RPMI7951 (cell line): ENCODE measurements at places on chromosomes 12 and 14.
A peak's percentile ranks its signal among the peaks of the same experiment; 100 is the strongest.

- no peak for DNase-seq
Observed at GRCh38 chr12:56804684-56805083, 41.6 kb downstream of the HSD17B6 start.

DNA sequence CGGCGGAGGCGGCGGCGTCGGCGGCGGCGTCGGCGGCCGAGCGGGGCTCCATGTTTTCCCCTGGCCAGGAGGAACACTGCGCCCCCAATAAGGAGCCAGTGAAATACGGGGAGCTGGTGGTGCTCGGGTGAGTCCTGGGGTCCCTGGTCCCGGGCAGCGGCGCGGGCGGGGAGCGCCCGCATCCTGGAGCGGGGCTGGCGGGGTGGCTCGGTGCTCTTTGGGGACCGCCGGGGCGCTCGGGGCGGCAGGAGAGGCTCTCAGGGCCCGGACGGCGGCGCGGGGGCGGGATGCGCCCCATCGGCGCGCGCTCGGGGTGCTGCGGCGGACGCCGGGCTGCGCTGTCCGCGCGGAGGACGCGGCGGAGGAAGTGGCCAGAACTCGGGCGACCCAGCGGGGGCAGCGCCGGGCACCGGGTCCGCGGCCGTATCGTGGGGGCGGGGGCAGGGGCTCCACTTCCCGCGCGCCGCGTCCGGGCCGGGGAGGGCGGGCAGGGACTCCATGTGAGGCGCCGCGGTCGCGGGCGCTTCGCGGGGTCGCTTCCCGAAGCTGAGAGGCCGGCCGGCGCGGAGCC lies 485 bp downstream of the PELI2 start:
- DNase-seq, result peak; percentile 3

GRCh38 chr12:128684352-128684751 lies 139.4 kb downstream of the SLC15A4 start:
- DNase-seq, result no peak

GRCh38 chr12:30806989-30807694 lies 52.4 kb upstream of the CAPRIN2 start:
- DNase-seq, result peak; percentile 71

GRCh38 chr12:39581592-39581991 lies 38.0 kb downstream of the ABCD2 start:
- peak; percentile 7 for DNase-seq

GRCh38 chr14:56195704-56196103 lies 77.5 kb downstream of the PELI2 start:
- DNase-seq, result peak; percentile 85

DNA sequence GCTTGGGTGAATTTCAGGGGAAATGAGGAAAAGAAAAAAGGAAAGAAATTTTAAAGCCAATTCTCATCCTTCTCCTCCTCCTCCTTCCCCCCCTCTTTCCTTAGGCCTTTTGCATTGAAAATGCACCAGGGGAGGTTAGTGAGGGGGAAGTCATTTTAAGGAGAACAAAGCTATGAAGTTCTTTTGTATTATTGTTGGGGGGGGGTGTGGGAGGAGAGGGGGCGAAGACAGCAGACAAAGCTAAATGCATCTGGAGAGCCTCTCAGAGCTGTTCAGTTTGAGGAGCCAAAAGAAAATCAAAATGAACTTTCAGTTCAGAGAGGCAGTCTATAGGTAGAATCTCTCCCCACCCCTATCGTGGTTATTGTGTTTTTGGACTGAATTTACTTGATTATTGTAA lies 1.9 kb downstream of the HOXC4 start:
- no peak for DNase-seq

- DNase-seq, result no peak
Observed at GRCh38 chr12:65938807-65939206, 114.5 kb downstream of the HMGA2 start.

DNA sequence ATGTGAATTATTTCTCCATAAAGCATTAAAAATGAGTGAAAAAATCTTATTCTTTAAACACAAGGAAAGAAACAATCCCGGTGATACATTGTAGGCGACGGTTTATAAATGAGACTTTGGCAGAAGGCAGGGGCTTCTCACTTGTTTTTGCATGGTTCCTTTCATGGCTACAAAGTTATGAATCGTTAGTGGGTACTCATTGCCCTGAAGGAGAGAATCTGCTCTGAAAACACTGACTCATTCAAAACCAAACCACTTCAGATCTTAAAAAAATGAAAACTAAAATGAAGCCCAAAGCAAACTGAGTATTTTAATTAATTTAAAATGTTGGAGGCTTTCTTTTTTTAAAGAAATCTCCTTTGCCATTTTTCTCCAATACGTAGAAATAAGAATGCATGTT lies 41.4 kb upstream of the AMIGO2 start:
- peak; percentile 82 for DNase-seq

DNA sequence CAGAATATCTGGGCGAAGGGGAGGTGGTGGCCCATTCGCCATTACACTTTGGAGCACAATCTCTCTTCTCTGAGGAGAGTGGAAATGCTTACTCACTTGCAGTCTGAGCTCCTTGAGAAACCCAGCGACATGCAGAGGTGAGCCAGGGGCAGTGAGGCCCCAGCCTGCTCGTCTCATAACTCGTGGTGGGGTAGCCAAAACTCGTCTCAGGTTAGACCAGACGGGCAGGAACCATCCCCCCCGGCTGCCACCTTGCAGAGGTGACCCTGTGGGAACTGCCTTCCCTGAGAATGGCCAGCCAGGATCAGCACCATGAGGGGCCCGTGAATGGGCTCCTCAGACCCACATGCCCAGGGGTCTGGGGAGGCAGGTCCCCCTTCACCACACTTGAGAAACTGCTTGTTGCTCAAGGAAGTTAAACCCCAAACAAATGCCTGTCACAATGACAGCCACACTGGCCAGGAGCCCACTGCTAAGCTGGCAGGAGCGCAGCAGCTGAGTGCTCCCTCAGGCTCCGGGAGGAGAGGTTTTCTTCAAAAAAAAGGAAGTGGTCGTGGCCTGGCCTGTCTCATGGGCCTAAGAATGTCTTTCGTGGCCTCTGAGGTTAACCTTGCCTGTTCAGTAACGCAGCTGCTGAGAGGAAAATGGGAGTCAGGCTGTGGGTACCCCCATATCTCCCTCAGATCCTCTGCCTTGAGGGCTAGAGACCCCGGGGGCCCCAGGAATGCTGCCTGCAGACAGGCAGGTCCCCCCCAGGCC lies 9.2 kb upstream of the ALDH2 start:
- peak; percentile 79 for DNase-seq

DNA sequence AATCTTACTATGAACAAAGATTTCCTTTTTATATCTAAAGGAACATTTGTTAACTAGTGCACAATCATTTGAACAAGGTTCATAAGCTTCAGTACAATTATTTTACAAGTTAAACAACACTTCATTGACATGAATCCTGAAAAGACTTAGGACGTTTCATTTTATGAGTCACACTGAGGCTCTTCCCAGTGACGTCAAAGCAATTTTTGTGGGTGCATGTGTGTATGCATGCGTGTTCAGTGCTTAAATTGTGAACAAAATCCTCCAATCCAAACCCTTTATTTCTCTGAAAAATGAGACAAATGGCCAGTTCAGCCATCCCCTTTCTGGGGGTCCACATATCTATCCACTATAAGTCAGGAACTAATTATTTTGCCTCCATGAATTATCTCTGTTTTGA lies 2.9 kb downstream of the LMNTD1 start:
- peak; percentile 72 for DNase-seq

- DNase-seq, result no peak
Observed at GRCh38 chr12:128859311-128859710, 6.0 kb downstream of the GLT1D1 start.

GRCh38 chr14:55238019-55238680 lies 33.1 kb upstream of the FBXO34 start:
- peak; percentile 62 for DNase-seq

- DNase-seq, result no peak
Observed at GRCh38 chr14:53893374-53893773, 63.3 kb downstream of the BMP4 start.

- no peak for DNase-seq
Observed at GRCh38 chr14:60553808-60554207, 44.9 kb downstream of the SIX6 start.

GRCh38 chr12:48800971-48801370 lies 12.1 kb upstream of the ADCY6 start:
- no peak for DNase-seq

DNA sequence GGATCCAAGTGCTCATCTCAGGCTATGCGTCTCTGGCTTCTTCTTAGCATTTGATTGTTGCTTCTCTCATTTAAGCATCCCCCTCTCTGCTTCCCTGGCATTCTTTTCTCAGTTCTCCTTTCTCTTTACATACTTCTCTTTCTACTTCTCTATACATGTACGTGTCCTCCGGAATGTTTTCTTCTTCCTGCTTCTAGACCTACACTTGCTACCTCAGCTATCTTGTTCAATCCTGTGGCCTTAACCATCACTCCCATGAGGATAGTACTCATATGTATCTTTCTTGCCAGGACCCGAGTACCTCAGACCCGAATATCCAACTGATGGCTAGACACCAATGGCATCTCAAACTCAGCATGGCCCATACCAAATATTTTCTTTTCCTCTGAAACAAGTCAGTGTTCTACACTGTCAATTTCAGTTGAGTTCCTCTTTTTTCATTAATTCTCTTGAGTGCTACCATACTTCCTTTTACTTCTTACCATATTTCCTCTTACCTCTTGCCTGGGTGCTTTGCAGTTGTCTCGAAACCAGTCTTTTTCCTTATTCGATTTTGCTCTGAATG lies 115.1 kb upstream of the SLC38A2 start:
- no peak for DNase-seq

- no peak for DNase-seq
Observed at GRCh38 chr14:34235643-34236300, 226.3 kb downstream of the SPTSSA start.

DNA sequence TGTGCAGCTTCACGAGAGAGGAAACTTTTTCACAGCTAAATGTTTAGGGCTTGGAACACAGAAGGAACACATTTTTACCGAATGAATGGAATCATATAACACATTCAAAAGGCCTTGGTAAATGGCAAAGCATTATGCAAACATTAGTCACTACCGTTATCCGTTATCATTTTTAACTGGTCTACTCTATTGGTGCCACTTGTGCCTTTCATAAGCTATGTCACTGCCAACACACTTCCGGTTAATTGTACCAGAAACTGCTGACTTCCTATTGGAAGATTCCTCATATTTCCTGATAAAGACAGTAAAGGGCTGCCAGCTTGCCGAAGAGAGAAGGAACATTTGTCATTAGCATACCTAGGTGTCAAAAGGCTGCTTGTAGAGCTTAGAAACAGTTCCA lies 169.2 kb downstream of the APAF1 start:
- DNase-seq, result peak; percentile 5

DNA sequence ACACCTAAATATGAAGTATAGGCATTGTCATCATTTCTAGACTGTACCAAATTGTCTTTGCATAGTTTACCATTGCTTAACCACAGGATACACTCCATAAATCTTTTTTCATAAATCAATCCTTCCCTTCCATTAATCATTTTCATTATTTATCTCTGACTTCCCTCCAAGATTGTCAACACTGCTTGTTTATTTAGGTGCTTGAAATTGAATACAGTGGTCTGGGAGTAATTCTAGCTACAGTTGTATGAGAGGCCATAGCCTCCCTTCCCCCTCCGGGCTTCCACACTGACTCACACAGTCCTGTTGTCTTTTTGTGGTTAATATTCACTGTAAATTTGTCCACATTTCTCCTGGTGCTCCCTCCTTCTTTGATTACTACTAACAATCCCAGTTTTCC lies 114.2 kb upstream of the ARID2 start:
- DNase-seq, result peak; percentile 69

DNA sequence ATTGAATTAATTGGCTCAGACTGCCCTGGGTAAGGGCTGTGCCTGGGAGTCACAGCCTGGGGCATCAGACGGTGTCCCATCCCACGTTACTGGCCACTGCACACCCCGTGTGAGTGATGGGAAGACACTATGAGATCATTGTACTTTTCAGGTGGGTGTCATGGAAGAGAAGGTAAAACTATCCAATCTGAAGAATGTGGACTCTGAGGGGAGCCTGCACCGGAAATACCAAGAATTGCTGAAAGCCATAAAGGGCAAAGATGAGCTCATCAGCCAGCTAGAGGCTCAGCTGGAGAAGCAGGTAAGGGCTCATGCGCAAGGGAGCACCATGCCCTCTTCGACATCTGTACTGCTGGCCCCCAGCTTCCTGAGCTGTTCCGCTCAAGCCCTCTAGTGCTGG lies 24.0 kb downstream of the PLEKHH1 start:
- peak; percentile 64 for DNase-seq

- DNase-seq, result no peak
Observed at GRCh38 chr12:109491671-109492070, 14.2 kb downstream of the UBE3B start.

- DNase-seq, result no peak
Observed at GRCh38 chr14:75533791-75534555, 11.7 kb downstream of the BATF start.

GRCh38 chr12:116542345-116542956 lies 16.7 kb upstream of the MAP1LC3B2 start:
- DNase-seq, result peak; percentile 80

DNA sequence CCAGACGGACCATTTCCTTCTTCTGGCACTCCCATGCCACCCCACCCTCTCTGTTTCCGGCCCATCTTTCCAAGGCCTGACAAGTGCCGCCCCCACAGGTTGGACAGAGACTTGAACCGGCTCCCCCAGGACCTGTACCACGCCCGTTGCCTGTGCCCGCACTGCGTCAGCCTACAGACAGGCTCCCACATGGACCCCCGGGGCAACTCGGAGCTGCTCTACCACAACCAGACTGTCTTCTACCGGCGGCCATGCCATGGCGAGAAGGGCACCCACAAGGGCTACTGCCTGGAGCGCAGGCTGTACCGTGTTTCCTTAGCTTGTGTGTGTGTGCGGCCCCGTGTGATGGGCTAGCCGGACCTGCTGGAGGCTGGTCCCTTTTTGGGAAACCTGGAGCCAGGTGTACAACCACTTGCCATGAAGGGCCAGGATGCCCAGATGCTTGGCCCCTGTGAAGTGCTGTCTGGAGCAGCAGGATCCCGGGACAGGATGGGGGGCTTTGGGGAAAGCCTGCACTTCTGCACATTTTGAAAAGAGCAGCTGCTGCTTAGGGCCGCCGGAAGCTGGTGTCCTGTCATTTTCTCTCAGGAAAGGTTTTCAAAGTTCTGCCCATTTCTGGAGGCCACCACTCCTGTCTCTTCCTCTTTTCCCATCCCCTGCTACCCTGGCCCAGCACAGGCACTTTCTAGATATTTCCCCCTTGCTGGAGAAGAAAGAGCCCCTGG lies 1.2 kb upstream of the CMTM5 start:
- no peak for DNase-seq

GRCh38 chr14:37697489-37698121 lies 102.2 kb downstream of the TTC6 start:
- DNase-seq, result no peak

DNA sequence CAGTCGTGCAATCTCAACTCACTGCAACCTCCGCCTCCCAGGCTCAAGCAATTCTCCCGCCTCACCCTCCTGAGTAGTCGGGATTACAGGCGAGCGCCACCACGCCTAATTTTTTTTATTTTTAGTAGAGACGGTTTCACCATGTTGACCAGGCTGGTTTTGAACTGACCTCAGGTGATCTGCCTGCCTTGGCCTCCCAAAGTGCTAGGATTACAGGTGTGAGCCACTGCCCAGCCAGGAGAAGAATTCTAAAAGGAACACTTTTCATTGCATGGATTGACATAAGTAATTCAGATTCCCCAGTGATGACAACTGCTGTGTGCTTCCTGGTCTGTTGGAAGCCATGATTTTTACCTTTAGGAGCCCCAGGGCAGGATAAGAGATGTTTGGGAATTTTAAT lies 22.1 kb downstream of the DMAC2L start:
- no peak for DNase-seq
